ENCODE measurements at places on chromosomes 6 and 20. TPM values are rescaled to one million over a fixed set of nuclear protein-coding genes. Genes with fewer than 3 reads are reported as not detected.

C6orf132 gene
- total RNA-seq = 2.3 TPM

PTCRA gene
- not detected for total RNA-seq

MUC22 gene
- not detected for total RNA-seq

HSPA1L gene
- 0.88 TPM for total RNA-seq

C20orf204 gene
- 0.88 TPM for total RNA-seq

GPSM3 gene
- 10.9 TPM for total RNA-seq

SDC4 gene
- total RNA-seq = 212 TPM

ULBP2 gene
- 11.5 TPM for total RNA-seq

RHAG gene
- total RNA-seq = not detected

CPNE1 gene
- 121 TPM for total RNA-seq

PHACTR1 gene
- total RNA-seq = 3.9 TPM

RPN2 gene
- 246 TPM for total RNA-seq

HLA-E gene
- 411 TPM for total RNA-seq

SGK2 gene
- 0.22 TPM for total RNA-seq

CASS4 gene
- total RNA-seq = under 0.01 TPM

MUC21 gene
- not detected for total RNA-seq

HSD17B8 gene
- 1.5 TPM for total RNA-seq

C6orf118 gene
- total RNA-seq = not detected

SPDEF gene
- total RNA-seq = not detected

GNRH2 gene
- total RNA-seq = not detected

UBR2 gene
- total RNA-seq = 30.9 TPM

FABP7 gene
- not detected for total RNA-seq

TMEM217 gene
- total RNA-seq = 2.9 TPM

GSTA3 gene
- not detected for total RNA-seq

CLPSL1 gene
- not detected for total RNA-seq

HCRTR2 gene
- not detected for total RNA-seq

ADGB gene
- total RNA-seq = not detected

HLA-DQA1 gene
- 0.43 TPM for total RNA-seq

TMC2 gene
- total RNA-seq = not detected

INSM1 gene
- not detected for total RNA-seq

OR2J3 gene
- not detected for total RNA-seq

PRPH2 gene
- total RNA-seq = 2.6 TPM

JAG1 gene
- 18.4 TPM for total RNA-seq

AP5S1 gene
- 24.9 TPM for total RNA-seq

TMEM170B gene
- 1.1 TPM for total RNA-seq

TBXT gene
- total RNA-seq = not detected

CST2 gene
- not detected for total RNA-seq

RIPOR3 gene
- total RNA-seq = 40.7 TPM

MATN4 gene
- total RNA-seq = not detected

XKR7 gene
- total RNA-seq = not detected

TRIM40 gene
- not detected for total RNA-seq

MOCS3 gene
- 9.4 TPM for total RNA-seq

RBBP8NL gene
- not detected for total RNA-seq

DAAM2 gene
- total RNA-seq = 2.3 TPM

All from placental pericyte (primary cell).